NCI-H1105 (cell line): ENCODE measurements at places on chromosomes 4 and X.

DNA sequence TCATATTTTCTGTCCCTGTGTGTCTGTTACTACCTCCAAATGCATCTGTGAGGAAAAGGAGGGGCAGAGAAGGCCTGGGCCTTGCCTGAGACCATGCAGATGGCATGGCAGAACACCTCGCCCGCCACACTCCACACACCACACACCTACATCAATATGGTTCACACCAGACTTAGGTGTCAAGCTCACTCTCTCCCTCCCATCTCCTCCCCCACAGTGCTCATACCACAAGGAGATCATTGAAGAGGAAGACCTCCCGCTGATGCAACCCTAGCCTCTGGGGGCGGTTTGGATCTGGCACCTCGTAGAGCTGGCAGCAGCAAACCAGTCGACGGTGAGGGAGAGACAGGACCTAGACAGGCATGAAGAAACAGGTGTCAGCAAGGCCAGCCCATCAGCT is 16.6 kb upstream of the KDM5C start:
- no peak for DNase-seq

- DNase-seq: no peak
These were observed 566.7 kb upstream of the TENM3 start for GRCh38 chr4:181676546-181676945.

GRCh38 chr4:109721033-109721432 is 8.8 kb downstream of the PLA2G12A start:
- no peak for DNase-seq

DNA sequence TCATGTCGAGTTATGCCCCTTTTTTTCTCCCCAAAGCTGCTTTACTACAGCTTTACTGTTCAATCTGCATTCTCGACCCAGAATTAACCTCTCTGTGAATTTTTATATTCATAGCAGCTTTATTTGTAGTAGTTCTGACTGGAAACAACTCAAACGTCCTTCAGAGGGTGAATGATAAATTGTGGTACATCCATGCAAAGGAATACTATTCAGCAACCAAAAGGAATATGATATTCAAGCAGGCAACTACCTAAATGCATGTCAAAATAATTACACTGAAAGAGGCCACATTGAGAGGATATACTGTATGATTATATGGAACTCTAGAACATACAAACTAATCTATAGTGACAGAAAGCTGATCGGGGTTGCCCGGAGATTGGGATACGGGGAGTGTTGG is 20.0 kb upstream of the MECP2 start:
- DNase-seq: no peak
